ENCODE measurements at places on chromosomes 2 and 18. TPM values are rescaled to one million over a fixed set of nuclear protein-coding genes. Genes with fewer than 3 reads are reported as not detected.

TFPI gene
- total RNA-seq: 82.1 TPM

GREB1L gene
- total RNA-seq: 0.81 TPM

MLPH gene
- not detected for total RNA-seq

THSD7B gene
- total RNA-seq: 0.16 TPM

TWIST2 gene
- total RNA-seq: 33.9 TPM

FAM168B gene
- total RNA-seq: 119 TPM

FANCL gene
- total RNA-seq: 50.0 TPM

KCNF1 gene
- 0.24 TPM for total RNA-seq

MC2R gene
- total RNA-seq: not detected

TLK1 gene
- total RNA-seq: 11.5 TPM

ALK gene
- total RNA-seq: not detected

STARD7 gene
- total RNA-seq: 188 TPM

- no peak for DNase-seq
Observed at GRCh38 chr2:171318463-171318934, 115.3 kb downstream of the METTL8 start.

DNA sequence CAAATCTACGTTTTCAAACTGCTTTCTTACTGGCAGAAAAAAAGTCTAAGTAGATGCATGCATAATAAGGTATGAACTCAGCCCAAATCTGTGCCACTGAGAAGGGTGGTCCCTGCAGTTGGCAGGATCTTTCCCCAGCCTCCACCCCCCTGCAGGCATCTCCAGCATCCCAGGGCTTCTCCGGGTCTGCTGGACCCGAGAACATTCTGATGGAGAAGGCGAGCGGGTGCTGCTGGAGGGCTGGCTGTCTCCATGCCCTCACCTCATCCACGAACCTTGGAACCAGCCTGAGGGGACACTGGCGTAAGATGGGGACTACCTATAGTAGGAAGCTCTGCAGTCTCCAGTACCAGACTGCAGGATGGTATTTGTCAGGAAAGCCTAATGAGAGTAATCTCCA, 198.9 kb downstream of the HDAC4 start:
- DNase-seq: no peak

DNA sequence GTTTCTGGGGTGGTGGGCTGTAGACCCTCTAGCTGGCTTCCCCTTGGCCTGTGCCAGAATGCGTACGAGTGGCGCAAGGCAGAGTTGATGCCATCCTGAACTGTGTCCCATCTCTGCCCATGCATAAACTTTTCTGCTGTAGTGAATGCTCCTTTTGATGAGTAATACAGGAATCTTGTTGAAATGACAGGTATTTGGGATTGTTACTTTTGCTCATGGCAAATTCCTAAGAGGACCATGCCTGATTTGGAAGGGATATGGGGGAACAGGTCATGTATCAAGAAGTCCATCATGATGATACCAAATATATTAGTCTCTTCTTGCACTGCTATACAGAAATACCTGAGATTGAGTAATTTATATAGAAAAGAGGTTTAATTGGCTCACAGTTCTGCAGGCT, 648.0 kb downstream of the SLC4A3 start:
- DNase-seq: no peak

GRCh38 chr2:159026170-159026569, 57.7 kb downstream of the TANC1 start:
- DNase-seq: no peak

DNA sequence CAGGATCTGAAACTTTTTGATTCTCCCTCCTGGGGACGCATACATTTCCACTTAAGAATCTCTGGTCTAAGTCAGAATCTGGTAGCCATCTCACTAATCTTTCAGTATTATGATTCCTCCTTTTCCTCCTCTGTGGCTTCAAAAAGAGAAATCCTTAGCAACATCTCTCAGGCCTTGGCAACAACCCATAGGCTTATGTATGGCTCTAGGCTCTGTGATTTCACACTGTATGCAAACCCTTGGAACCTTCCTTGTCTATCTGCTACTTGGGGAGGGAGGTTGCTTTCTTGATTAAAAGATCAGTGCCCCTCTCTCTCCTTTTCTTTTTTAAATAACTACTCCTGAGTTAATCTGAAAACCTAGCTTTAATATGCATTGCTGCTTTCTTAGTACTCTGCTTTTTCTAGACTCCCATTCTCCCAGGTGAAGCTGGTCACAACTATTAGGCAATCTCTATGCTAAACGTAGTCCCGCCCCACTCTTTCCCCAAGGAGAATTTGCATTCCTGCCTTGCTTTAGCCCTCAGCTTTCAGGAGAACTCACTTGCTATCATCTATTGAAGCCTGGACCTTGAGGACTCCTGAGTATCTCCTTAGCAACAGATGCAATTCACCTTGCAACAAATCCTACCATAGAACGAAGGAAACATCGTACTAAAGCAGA, 72.2 kb upstream of the L3MBTL4 start:
- no peak for DNase-seq

DNA sequence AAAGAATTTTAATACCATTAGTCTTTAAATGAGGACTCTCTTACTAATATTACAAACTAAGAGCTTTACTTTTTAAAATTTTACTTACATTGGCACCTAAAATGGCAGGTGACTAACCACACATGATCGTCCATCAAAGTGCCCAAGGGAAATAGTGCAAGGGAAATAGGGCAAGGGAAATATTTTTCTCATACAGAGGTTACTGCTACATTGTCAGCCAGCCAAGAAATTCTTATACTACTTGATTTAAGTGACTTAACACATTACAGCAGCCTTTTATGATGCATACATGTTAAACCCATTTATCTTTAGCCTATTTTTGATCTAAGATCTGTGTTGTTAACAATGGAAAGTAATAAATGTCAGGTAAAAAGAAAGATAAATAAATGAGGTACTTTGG, 587.2 kb upstream of the PKDCC start:
- DNase-seq: no peak

DNA sequence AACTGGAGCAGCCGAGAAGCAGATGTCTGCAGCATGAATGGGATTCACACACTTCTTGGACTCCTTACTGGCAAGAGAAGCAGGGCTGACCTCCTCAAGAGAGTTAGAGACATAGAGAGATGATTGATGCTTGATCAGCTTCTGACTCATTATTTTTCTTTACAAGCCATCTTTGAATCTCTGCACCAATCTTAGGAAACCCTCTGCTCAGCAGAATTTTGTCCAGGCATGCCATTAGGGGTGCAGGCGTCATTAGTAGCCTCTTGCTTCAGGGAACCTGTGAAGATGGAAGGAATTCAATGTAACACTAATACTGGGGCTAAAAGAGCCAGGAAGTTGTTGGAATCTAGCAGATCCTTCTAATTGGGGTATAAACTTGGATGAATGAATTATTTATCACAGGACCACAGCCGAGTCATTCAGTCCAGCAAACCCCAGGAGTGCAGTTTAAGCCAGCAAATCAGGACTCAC, 151.8 kb downstream of the MGAT5 start:
- no peak for DNase-seq

DNA sequence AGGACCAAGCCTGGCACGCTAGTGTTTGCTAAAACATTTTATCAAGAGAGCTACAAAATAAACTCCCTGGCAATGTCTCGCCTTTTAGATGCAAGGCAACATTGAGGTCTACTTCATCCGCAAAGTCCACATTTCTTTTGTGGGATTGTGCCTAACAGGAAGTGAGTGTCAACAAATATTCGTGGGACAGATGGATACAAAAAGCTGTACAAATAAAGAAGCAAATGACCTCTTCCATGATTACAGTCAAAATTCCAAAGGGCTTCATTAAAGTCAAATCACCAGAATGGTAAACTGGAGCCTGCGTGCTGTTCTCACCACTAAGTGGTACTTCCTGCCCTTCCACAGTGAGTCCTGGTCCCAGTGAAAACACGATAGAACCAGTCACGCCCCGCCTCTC, 40.4 kb downstream of the L3MBTL4 start:
- peak; percentile 72 for DNase-seq

GRCh38 chr2:62415019-62415431, 91.0 kb downstream of the TMEM17 start:
- no peak for DNase-seq

GRCh38 chr18:54561706-54562267, 29.3 kb upstream of the DYNAP start:
- no peak for DNase-seq

- DNase-seq: no peak
Observed at GRCh38 chr2:97819754-97820153, 106.4 kb downstream of the ZAP70 start.

- DNase-seq: no peak
Observed at GRCh38 chr18:64330931-64331330, 182.0 kb upstream of the LINC00305 start.

- DNase-seq: peak; percentile 36
Observed at GRCh38 chr2:163800951-163801381, 65.2 kb upstream of the FIGN start.

- no peak for DNase-seq
Observed at GRCh38 chr2:158179660-158180059, 78.0 kb downstream of the UPP2 start.

DNA sequence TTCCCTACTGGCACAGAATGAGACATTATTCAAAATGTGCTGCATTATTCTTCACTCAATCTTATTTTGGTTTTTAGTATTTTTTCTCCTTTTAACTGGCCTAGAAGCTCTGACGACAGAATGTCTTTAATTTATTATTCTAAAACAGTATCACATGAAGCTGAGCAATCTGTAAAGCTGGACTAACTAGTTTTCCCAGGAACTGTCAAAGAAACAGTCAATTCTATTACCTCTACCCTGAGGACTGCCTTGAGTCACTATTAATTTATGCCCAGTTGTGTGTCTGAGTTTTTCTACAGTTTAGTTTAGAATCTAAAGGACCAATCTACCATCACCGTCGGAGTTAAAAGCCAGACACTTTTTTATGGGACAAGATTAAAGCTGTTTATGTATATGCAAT, 31.6 kb downstream of the MBD2 start:
- DNase-seq: no peak

GRCh38 chr18:12779043-12779442, 76.2 kb downstream of the PSMG2 start:
- DNase-seq: no peak

DNA sequence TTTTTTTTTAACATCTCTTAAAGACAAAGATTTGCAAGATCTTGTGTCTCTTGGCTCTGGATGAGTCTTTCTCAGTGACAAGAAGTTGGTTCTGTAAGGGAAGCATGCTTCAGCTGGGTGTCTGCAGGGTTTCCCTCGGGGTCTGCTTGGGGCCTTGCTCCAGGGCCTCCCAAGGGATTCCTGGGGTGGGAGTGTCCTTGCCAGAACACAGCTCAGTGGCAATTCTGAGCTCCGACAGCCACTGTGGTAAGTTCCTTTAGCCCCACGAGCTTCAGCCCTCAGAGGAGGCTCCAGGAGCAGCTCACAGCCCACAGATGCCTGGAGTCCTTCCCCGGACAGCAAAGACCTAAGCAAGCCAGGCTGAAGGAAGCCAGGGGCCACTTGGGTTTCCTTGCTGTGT, 52.4 kb downstream of the EMX1 start:
- DNase-seq: no peak

DNA sequence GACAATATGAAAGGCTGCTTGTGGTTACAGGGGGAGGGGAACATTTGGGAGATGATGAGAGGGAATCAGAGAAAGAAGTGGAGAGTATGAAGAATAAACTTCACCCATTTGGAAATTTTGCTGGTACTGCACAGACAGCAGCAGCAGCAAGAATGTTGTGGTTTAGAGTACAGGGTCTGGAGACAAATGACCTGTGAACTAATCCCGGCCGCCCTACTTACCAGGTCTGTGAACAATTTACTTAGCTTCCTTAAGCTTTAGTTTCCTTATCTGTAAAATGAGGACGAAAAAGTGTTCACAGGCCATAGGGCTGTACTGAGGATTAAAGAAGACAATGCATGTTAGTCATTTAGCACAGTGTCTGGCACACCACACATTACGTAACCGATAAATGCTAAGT, 685.4 kb upstream of the CELF4 start:
- no peak for DNase-seq

- DNase-seq: no peak
Observed at GRCh38 chr2:29117636-29118303, 2.6 kb downstream of the CLIP4 start.

- DNase-seq: no peak
Observed at GRCh38 chr18:58398648-58399398, 230.1 kb downstream of the ALPK2 start.

GRCh38 chr18:50441016-50441415, 66.2 kb downstream of the SKA1 start:
- no peak for DNase-seq

DNA sequence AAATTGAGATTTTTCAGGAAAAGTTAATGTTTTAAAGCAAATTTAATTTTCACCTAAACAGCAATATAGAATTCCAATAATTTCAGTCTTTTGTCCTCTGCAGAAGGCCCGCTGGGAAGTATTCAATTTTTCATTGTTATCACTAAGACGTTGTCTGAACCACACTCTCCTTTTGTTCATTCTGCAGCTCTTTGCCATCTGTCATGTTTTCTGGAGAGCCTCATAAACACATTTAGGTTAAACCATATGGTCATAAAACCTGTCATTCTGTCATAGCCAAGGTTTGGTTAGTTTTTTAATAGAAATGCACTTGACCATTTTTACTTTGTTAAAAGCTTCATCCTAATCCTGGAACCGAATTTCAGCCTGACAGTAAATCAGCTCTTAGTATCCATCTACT, 54.0 kb upstream of the PGAP1 start:
- DNase-seq: no peak

DNA sequence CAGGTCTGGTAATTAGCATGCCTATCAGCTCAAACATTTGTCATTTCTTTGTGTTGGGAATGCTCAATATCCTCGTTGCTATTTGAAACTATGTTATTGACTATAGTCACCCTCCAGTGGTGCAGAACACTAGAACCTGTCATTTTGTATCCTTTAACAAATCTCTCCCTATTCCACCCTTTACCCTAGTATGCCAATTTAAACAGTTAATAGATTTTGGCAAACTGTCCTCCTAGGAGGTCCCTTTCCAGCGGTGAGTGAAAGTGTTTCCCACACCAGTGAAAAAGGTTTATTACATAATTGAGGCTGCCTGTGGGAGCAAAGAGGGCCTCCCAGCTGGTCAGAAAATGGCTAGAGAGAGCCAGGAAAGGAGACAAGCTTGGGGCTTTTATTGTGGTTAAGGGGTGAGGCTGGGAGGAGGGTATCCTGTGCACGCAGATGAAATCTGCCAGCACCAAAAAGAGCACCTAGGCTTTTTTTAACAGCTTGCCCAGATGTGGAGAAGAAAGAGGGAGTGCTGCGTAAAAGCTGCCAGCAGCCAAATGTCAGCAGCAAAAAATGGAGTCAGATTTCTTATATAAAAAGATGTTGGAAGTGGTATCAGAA, 1.8 kb upstream of the DRC1 start:
- no peak for DNase-seq

GRCh38 chr18:72811047-72811446, 56.7 kb downstream of the NETO1 start:
- DNase-seq: no peak
